Right atrium auricular region (tissue), 2 donors: ENCODE measurements at places on chromosomes 2 and 18.

GRCh38 chr2:99573634-99574251 lies 83.9 kb upstream of the REV1 start:
- DNase-seq: no peak

DNA sequence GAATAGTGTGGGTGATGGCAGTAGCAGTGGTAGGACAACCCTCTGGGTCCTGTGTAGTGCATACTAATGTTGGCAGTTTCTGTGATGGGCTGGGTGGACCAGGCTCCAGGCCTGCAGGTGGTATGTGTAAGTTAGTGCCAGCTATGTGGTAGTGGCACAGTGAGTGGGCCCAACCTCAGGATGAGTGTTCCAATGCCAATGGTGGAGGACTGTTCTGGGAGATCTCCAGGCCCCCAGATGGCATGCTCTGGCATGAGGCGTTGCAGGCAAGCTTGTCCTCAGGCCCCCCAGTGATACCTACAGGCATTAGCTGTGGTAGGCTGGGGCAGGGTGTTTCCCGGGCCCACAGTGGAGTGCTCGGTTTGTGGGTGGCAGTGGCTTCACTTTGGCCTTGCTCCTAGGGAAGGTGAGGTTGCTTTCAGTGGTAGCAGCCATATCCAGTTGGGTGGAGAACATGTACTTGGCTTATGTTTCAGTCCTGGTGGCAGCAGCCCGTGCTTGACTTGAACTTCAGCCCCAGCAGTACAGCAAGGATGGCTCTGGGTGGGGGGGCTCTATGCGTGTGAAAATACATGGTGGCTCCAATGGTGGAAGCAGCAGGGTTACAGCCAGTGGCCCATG lies 32.4 kb downstream of the TEX51 start:
- DNase-seq: peak; percentile 55

DNA sequence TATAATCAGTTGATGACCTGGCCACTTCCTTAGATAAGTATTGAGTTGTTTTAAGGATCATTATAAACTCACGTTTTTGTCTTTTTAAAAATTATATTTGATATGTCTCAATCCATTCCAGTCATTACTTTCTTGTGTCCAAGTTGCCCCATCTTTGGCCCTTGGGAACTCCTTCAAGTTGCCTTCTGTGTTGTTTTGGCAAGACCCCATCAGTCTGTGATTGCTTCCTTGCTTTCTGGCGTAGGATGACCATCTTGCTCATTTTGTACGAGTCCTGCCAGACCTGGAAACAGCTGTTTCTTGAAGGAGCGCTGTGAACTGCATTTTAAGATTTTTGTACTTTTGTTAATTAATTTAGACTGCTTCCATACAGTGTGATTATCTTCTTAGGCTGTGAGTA lies 68.9 kb upstream of the ITM2C start:
- DNase-seq: peak; percentile 75

DNA sequence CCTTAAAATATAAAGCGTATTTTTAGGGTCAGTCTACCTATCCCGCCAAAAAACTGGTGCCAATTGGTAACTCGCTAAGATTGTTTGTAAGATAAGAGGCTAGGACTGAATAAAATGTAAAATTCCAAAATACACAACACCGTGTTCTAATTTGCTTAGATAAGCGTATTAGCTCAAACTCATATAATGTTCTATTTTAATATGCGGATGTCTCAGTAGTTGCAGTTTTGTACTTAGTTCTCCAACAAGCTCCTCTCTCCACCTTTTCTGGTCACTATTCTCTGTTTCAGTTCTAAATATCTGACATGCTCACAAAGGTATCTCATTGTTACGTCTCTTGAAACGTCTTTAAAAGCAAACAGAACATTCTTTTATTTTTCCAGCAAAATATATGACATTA lies 24.0 kb downstream of the NETO1 start:
- DNase-seq: no peak

DNA sequence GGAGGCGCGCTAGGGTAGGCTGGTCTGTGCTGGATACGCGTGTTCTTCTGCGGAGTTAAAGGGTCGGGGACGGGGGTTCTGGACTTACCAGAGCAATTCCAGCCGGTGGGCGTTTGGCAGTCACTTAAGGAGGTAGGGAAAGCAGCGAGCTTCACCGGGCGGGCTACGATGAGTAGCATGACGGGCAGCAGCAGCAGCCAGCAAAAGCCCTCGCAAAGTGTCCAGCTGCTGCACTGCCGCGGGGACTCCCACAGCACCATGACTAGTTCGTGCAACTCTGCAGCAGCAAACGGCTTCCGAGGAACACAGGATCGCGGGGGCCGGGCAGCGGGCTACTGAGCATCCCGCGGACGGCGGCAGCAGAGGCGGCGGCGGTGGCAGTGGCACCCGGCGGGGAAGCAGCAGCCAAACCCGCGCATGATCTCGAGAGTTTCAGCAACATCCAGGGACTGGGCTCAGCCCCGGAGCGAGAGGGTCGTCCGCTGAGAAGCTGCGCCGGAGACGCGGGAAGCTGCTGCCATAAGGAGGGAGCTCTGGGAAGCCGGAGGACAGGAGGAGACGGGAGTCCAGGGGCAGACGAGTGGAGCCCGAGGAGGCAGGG lies 368 bp downstream of the TMEFF2 start:
- DNase-seq: peak; percentile 59

DNA sequence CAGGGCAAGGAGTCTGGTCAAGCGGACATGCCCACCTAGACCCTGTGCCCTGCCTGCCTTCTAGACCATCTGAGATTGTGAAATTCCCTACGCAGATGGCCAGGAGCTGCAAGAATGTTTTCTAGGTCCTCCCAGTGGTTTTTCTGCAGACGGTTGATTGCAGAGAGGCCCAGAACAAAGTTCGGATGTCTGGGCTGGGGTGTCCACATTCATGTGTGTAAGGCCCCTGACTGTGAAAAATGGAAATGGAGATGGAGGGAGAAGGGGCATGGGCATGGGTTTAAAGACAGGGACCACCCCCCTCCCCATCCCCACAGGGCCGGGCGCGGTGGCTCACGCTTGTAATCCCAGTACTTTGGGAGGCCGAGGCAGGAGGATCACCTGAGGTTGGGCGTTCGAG lies 11.8 kb downstream of the ARHGAP25 start:
- DNase-seq: peak; percentile 9

DNA sequence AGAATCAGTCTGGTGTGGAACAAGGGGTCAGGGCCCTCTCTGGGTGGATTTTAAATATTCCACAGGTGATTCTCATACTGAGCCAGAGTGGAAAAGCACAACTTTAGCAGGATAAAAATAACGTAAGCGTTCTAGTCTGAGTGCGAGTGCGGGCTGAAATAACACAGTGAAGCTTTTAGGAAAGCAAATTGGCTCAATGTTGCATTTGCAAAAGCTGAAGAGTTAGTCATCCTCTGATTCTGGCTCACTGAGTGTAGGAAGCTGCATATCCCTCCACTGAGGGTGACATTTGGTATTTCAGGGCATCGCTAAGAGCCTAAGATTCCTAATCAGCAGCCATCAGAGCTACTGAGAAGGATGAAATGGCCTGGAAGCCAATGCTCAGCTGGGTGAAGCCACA lies 134.7 kb downstream of the RIF1 start:
- no peak for DNase-seq

DNA sequence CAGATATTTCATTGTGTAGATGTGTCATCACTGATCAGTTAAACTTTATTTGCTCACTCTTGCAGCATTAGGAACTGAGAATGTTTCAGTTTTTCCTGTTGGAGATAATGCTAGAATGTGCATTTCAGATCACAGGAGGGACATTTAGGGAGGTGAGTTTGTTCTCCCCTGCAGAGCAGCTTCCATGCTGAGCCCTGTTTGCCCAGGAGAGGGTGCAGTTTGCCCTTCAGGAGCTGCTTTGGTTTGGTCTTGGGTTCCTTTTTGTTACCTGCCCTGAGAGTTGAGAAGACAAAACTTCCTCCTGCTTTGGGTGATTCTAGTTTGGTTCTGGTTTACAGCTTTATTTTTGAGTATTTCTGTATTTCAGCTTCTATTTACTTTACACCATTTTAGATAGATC lies 49.9 kb downstream of the DGKD start:
- DNase-seq: no peak

- DNase-seq: no peak
Measured at GRCh38 chr18:63970809-63971205, 926 bp downstream of the SERPINB8 start.

GRCh38 chr18:11514267-11514666 lies 95.1 kb upstream of the SLC35G4 start:
- no peak for DNase-seq

GRCh38 chr2:191234376-191234775 lies 10.8 kb upstream of the MYO1B start:
- DNase-seq: no peak

DNA sequence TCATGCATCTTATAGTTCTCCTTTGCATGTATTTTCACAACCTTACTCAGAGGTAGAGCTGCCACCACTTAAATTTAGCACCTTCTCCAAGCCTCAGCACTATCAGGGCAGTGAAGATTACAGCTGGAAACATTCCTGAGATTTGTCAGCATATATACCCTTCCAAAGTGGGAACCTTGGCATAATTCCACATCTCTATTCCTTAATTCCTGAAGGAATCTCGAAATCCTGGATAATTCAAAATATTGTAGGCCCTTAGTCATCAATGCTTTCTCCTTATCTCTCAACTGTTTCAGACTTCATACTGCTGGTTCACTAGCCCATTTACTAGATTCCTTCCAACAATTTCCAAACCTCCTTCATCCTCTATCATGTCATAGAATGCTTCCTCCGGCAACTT lies 87.4 kb downstream of the ITSN2 start:
- no peak for DNase-seq

GRCh38 chr2:222241128-222241870 lies 57.5 kb downstream of the PAX3 start:
- no peak for DNase-seq

DNA sequence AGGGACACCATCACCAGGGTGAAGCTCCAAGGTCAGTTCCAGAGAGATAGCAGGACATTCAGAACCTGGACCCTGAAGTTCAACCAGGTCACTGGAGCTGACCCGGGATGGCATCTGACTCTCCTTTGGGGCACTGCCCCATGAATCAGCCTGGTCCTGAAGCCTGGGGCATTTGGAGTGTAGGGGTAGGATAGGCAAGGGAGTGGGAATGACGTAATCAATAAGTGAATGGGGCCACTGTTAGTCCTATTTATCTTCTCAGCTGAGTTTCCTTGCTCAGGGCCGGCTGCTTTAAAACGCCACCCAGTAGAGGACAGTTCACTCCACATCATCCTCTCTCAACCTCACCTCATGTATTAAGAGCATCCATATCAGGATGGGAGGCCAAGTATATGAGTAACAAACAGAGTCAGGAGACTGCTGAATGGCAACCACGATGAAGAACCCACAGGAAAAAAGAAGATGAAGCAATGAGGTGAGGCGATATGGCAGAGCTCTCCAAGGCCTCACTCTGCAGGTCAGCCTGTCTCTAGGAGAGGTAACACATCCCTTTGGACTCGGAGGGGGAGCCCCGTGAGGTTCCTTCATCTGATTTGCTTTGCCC lies 1.8 kb upstream of the RFX8 start:
- no peak for DNase-seq

DNA sequence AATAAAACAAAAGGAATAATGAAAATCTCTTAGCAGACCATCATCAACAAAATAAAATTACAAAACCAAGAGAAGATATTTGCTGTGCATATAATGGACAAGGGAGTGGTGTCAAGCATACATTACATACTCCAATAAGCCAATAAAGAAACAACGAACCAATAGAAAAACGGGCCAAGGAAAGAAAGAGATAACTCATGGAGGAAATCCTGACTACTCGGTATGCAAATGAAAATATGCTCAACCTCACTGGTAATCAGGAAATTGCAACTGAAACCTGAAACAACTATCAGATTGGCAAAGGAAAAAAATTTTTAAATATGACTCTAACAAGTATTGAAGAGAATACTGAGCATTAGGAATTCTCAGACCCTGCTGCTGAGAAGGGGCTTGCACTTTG lies 84.7 kb downstream of the BCL2 start:
- no peak for DNase-seq

- DNase-seq: no peak
Measured at GRCh38 chr2:133789743-133790142, 221.5 kb upstream of the NCKAP5 start.

- peak; percentile 67 for DNase-seq
Measured at GRCh38 chr18:76493213-76494161, 1.6 kb downstream of the ZNF516 start.

DNA sequence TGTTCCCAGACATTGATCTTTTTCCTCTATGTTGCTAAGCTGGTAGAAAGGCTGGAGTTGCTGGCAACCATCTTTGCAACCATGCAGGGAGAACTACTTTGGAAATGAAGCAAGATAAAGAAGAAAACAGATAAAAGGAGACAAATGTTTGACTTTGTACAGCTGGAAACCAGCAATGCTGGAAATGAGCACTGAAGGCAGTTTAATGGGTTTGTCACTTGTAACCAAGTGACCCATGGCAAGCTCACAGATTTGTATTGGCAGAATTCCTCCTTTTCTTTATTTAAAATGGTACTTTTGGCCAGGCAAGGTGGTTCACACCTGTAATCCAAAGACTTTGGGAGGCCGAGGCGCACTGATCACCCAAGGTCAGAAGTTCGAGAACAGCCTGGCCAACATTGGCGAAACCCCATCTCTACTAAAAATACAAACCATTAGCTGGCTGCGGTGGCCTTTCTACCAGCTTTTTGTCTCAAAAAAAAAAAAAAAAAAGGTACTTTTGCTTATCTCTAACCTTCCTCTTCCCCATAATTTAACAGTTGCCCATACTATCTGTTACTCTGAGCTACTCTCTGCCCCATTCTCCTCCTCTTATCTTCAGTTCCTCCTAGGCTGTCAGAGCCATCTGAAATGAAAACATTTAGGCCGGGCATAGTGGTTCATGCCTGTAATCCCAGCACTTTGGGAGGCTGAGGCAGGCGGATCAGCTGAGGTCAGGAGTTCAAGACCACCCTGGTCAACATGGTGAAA lies 2.0 kb upstream of the BOLA3 start:
- DNase-seq: no peak

- DNase-seq: no peak
Measured at GRCh38 chr2:241558532-241559322, at the start of gene BOK. Gene BOK, plus strand, starts transcription at chr2:241558745. Its CDS starts 739 bp downstream, at chr2:241559484.

GRCh38 chr18:22465859-22466457 lies 48.2 kb upstream of the CTAGE1 start:
- peak; percentile 84 for DNase-seq

DNA sequence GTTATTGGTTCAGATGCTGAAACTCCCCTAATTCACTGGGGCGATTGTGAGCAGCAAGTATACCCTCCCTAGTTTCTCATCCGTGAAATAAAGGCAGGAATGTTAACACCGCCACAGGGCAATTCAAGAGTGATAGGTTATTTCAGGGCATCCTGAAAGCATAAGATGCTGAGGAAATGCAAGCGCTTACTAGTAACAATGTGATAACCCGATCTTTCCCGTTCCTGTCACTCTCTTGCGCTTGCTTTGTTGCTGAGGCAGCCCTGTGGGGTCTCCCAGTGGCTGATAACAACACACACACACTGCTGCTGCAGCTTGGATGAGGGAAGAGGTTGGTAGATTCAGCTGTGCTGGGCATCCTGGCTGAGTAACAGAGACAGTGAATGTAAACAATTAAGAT lies 259.3 kb downstream of the AGPS start:
- DNase-seq: no peak

GRCh38 chr18:39840406-39840805 lies 2114.6 kb upstream of the PIK3C3 start:
- no peak for DNase-seq
